ENCODE measurements at places on chromosomes 2 and 18.
A peak's percentile ranks its signal among the peaks of the same experiment; 100 is the strongest.

DNA sequence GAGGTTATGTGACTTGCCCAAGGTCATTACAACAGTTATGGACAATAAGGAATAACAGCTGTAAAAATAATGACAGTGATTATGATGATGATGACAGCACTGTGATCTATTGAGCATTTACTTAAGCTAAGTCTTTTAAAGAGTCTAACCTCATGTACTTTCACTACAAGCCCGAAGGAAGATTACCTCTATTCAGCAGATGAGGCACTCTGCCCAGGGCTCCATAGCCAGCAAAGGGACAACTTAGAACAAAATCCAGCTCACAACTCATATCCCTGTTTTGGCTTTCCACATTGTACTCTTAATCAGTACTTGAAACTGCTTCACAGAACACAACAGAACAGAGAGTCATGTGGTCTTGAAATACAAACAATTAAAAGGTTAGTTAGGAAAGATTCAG is 290.2 kb downstream of the ZNF385B start:
- no peak for DNase-seq

GRCh38 chr18:55861266-55861665 is 273.3 kb upstream of the TCF4 start:
- peak; percentile 54 for DNase-seq

DNA sequence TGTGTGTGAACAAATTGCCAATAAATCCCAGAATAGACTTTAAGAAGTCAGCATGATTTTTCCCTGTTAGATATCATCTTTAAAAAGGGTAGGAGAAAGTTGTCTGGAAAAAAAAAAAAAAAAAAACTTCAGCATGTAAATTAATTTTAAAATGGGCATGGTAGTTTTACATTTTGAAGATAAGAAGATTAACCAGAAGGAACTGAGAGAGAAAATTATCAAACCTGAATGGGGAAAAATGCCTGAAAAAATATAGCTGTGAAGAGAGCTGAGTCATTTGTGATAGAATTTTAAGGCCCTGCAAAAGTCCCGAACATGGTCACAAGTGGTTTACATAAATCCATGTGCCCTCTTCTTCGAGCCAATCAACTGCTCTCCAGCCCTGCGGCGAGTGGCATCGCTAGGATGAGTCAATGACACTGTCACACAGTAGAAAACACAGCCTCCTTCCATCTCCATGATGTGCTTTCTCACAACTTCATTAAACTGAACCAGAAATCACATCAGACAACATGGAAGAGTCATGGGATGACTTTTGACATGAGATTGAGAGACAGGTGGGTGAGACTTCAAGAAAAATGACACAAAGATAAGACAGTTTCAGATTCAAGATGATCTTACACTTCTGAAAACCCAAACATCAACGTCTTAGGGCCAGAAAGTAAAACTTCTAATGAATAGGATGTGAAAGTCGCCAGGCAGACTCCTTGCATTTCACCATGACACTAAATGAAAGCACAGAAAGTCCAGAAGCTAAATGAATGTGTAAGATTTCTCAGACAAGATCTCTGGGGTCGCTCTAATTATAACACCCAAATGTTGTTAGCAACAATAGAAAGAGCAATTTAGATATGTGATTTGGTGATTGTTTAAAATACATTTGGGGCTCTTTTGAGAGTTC is 273.0 kb upstream of the ID2 start:
- DNase-seq = no peak

- DNase-seq = no peak
These were observed 80.8 kb downstream of the RHBDD1 start for GRCh38 chr2:226916669-226917068.

DNA sequence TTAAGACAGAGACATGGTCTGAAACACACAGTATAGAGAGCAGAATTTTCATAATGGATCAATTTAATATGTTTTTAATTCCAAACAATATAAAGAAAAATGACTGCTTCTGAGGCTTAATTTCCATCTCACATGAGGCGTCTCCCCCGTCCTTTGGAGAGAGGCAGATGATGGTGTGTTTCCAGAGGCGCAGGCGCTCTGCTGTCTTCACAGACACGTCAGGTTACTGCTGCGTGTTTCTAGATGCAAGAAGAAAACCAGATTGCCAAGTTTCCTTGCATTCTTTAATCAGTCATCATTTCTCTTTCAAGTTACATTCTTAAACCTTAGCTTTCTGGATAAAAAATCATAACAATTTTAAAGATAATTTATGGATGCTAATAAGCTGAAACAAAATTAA is 160.2 kb downstream of the ATP9B start:
- DNase-seq = no peak

- no peak for DNase-seq
These were observed 61.2 kb downstream of the DCC start for GRCh38 chr18:52401236-52401635.

DNA sequence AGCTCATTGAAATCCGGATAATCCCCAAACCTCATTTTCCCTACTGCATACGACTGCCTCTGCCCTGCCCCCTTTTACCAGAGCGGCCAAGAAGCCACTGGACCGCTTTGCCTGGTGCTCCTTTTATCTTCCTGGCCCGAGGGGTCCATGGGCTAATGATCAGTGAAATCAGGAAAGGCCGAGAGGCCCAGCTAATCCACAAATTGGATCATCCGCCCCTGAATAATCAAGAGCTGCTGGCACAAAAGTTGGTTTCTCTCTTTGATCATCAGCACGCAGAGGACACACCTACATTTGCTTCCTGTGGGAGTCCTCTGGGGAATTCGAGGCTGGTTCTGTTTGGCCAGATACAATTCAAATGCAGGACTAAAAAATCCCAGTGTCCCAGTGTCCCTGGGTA is 144.5 kb downstream of the INSIG2 start:
- peak; percentile 67 for DNase-seq

- DNase-seq = peak; percentile 54
These were observed 770 bp downstream of the ZNF396 start for GRCh38 chr18:35376393-35376741.

- no peak for DNase-seq
These were observed 9.5 kb downstream of the PID1 start for GRCh38 chr2:229261599-229261998.

GRCh38 chr2:215415218-215415617 is 20.6 kb downstream of the FN1 start:
- no peak for DNase-seq

DNA sequence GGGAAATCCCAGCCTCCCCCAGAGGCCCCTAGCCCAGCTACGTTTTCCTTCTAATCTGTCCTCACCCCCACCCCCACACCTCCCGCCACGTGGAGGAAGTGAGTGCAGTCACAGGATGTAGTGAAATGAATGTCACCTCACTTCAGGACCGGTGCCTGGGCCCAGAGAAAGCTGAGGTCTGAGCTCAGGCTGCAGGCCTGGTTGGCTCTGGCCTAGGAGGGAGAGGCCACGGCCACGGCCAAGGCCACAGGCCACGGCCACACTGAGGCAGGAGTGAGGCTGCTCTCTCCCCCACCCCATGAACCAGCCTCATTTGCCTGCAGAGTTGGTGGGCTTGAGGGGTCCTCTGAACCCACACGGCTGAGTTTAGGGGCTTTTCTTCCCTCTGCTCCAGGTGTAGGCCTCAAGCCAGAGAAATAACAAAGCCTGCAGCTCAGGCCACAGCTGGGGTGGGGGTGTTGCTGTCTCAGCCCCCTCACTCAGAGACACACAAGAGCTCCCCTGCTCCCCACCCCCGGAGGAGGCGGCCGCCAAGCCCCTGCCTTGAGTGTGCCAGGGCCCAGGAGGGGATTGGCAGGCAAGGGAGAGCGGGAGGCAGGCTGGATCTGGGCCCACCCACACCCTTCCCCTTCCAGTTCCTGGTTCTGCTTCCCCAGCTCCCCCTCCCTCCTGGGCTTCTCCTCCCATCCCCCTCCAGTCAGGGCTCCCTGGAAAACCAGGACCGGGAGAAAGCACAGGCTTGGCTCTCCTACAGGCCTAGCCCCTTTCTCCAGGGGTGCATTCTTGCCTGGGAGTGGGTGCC is 27.0 kb downstream of the DNMT3A start:
- peak; percentile 82 for DNase-seq

DNA sequence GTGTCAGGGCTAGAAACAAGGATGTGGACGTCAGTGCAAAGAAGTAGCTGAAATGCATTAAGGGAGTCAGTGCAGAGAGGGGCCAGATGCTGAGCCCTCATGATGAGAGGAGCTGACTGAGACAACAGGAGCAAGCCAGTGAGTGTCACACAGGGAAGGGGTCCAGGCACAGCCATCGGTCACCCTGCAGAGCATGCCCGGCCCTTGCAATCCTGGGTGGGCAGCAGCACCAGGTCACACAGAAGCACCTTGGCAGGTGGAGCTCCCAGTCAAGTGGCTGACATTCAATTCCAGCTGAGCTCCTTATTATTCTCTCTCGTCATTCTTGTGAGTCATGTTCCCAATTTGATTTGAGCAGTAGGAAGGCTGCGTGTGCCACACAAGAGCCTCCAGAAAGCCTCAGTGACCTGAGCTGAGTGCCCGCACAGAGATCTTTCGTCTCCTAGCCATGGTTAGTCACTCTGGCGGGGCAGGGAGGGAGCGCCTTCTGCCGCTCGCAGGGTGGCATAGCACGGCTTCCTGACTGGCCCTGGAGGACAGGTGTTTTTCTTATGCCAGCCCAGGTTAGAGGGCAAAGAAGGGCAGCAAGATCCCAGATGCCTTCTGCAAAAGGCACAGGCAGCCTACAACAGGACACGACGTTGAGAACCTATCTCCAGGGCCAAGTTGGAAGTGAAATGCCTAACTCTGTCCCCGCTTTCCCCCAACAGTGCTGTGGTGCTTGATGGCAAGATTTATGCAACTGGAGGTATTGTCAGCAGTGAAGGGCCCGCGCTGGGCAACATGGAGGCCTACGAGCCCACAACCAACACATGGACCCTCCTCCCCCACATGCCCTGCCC is 220.9 kb downstream of the ATAD2B start:
- peak; percentile 43 for DNase-seq

DNA sequence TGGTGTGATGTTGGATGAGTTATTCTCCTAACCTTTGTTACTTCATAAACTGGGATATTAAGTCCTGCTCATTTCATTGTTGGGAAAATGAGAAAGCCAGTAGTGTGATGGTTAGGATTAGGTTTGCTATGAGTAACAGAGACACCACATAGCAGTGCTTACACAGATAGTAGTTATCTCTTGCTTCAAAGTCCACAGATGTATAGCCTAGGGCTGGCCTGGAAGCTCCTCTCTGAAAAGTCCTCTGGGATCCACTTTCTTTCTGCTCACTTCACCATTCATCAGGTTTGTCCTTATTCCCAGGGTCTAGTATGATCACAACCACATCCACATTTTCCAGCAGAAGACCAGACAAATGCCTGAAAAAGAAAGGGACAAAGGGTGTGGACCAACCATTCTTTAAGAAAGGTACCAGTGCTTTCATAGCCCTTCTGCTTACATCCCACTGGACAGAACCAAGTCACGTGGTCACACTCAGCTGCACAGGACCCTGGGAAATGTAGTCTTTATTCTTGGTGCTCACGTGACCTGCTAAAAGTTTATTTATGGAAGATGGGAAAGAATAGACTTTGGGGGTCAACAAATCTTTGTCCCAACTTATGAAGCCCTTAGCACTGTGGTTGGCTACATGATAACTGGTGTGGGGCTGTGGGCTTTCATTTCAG is 108.9 kb downstream of the INSIG2 start:
- DNase-seq = no peak

GRCh38 chr2:161044095-161044865 is 115.9 kb upstream of the TANK start:
- no peak for DNase-seq

GRCh38 chr2:168194784-168195522 is 52.4 kb downstream of the STK39 start:
- DNase-seq = no peak

DNA sequence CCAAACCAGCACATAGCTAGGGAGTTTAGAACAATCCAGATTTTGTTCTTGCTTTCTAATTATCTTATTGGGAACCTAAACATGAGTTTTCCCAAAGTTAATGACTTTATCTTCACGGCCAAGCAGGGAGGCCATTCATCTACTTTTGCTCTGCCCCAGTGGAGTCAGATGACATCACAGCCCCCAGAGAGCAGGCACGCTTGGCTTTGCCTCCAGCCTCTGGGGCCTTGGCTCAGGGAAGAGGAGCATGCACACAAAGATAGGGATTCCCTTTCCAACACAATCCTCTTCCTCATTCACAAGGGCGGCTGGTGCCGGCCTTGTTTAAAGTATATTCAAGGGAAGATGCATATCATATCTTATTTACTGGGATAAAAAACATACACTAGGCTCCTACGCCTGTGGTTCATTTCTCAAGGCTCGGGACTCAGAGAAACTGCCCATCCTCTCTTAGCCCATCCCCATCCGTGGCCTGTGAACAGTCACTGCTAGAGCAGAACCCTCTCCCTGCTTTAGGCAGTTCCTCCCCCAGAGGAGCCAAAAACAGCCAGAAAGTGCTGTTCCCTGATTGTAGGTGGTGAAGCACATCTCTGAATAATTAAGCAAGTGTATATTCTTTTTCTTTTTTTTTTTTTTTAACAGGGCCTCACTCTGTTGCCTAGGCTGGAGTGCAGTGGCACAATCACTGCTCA is 21.2 kb downstream of the TGFA start:
- no peak for DNase-seq

DNA sequence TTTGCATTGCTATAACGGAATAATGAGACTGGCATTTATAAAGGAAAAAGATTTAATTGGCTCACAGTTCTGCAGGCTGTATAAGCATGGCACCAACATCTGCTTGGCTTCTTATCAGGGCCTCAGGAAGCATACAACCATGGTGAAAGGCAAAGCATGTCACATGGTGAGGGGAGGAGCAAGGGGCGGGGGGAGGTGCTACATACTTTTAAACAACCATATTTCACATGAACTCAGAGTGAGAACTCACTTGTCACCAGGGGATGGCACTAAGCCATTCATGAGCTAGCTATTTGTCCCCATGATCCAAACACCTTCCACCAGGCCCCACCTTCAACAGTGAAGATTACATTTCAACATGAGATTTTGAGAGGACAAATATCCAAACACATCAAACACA is 188.7 kb downstream of the MBD5 start:
- no peak for DNase-seq

DNA sequence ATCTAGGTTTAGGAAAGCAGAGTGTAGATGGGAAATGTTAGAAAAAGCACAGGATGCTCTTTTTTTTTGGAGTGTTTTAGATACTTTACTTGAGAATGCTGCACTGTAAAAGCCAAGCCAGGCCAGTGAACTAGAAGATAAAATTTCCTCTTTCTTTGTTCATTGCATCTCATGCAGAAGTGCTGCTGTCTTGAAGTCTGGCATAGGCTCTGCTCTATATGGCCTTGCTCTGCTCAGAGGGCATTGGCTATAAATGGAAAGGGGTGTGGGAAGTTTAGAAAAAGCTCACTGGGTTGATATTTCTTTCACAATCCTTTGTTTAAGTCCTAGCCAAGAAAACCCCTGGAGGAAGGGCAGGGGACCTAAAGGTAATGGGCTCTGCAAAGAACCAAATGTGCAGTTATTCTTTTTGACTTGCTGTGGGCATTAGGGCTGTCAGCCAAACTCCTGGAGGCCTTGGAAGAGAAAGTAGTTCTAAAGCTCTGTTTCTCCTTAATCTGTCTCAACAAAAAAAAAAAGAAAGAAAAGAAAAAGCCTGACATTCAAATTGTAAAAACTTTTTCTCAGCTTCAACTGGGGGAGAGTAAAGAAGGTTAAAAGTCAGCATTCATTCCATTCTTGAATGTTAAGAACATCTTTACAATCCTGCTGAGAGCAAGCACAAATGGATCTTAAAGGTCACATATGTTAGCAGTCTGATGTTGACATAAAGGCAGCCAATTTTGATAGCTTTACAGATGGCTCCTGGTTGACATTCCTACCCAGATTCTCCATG is 338.3 kb downstream of the GULP1 start:
- no peak for DNase-seq
